ENCODE measurements at places on chromosomes 5 and 9.

DNA sequence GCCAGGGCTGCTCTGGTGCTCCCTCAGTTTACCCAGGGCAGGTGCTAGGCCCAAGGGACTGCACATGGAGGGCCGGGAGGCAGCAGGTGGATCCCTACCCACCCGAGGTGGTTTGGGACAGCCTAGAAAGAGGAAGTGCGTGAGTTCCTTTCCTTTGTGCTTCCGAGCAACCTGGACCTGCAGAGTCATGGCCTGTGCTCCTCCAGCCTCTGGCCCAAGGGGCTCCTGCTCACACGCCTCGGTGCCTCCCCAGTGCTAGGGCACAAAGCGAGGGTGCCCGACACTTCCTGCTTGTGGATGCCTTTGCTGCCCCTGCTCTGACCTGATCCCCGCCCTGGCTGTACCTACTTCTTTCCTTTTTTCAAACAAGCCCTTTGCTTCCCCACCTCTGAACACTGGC is 79.3 kb downstream of the RXRA start:
- DNase-seq, result no peak

GRCh38 chr5:10420932-10421331 is 20.7 kb upstream of the ROPN1L start:
- DNase-seq, result no peak

DNA sequence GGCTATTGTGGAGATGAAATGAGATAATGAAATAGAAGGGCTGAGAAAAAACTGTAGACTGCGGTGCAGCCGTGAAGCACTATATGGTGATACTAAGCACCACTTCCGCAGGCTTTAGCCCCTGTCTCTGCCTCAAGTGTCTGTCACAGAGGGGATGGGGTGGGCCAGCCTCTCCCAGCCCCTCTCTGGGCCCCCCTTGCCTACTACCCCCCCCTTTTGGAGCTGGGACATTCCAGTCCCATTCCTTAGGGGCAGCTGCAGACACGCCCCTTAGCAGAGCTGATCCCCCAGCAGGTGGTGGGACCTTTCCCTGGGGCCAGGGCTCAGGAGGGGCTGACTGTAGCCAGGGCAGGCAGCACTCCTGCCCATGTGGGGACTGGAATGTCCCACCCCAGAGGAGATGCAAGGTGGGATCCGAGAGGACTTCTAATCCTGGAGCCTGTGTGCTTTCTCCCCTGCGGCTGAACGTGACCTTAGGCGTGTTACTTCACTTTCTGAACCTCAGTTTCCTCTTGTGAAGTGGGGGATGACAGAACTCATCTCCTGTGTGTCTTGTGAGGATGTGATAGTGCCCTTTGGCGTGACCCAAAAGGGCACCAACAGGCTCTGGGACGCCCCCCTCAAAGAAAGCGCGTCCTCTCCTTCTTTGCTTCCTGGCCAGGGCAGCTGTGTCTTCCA is 1.9 kb downstream of the N4BP3 start:
- DNase-seq, result no peak

- no peak for DNase-seq
These were observed 216.6 kb downstream of the TSSK1B start for GRCh38 chr5:113218200-113218599.

GRCh38 chr5:82365744-82366228 is 87.6 kb upstream of the RPS23 start:
- no peak for DNase-seq

DNA sequence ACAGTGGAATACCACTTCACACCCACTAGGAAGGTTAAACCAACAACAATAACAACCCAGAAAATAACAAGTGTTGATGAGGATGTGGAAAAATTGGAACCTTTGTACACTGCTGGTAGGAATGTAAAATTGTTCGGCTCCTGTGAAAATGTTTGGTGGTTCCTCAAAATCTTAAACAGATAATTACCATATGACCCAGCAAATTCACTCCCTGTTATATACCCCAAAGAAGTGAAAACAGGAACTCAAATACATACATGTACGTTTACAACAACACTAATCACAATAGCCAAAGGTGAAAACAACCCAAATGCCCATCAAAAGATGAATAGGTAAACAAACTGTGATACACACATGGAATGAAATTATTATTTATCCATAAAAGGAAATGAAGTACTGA is 178.5 kb upstream of the PHYKPL start:
- DNase-seq, result no peak

DNA sequence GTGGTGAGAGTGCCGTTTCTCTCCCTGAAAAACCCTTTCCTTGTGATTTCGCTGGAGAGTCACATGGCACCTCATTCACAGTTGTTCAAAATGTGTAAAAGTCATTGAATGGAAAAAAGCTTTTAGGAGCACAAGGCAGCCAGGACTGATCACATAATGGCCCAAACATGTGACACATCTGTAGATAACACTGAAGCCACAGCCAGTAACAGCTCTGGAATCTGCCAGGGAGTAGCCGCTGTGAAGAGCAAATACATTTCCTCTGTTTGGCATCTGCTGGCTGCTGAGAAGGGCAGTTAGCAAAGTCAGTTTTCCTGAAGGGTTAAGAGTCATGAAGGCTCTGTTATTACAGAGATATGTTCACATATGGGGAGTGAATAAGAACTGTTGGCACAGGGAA is 271.8 kb downstream of the NNT start:
- DNase-seq, result no peak

- no peak for DNase-seq
These were observed 1.5 kb downstream of the FAM78A start for GRCh38 chr9:131274674-131275331.

GRCh38 chr9:97039514-97039860 is 545 bp upstream of the CTSV start:
- no peak for DNase-seq

DNA sequence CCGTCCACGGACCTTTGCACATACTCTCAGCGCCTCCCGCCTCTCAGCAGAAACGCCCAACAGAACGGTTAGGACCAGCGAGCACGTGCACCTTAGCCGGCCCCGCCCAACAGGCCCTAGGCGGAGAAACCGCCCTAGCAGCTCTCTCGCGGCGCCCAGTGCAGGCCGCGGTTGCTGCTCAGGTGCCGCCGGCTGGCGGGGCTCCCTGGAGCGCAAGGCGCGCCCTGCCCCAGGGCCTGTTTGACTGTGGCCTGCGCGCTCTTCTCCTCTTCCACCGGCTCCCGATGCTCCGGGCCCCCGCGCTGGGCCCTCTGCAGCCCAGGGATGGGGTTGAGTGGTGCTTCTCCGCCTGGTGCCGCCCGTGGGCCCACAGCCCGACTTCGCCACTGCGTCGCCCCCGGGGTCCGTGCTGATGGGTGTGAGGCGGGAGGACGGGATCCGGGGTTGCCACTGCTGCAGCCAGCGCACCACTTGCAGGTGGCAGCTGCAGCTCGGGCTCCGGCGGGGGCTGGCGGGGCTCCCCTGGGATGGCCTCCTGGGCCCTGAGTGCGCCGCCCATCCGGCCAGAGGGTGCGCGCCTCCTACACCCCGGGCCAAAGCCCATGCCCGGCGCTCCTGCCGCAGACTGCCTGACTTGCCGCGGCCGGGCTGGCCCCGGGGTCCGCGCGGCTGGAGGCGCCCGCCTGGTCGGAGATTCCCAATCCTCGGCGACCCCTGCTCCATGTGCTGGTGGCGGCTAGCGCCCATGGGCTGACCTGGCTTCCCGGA is 1889.4 kb upstream of the CDH9 start:
- DNase-seq, result no peak

DNA sequence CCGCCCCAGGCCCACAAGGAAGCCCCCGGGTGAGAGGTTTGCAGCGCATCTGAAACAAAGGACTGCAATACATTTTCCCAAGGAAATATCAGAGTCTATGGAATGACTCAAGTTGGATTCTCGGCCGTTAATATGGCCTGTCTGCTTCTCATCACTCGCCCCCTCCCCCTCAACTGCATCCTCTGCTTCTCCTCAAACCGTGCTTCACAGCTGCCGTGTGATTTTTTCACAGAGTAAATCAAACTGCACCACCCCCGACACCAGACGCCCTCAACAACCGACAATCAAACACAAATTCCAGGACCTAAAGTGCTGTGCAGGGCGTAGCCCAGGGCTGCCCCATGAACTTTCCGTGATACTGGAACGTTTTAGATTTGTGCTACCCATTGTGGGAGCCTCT is 176.9 kb downstream of the ROR2 start:
- no peak for DNase-seq

DNA sequence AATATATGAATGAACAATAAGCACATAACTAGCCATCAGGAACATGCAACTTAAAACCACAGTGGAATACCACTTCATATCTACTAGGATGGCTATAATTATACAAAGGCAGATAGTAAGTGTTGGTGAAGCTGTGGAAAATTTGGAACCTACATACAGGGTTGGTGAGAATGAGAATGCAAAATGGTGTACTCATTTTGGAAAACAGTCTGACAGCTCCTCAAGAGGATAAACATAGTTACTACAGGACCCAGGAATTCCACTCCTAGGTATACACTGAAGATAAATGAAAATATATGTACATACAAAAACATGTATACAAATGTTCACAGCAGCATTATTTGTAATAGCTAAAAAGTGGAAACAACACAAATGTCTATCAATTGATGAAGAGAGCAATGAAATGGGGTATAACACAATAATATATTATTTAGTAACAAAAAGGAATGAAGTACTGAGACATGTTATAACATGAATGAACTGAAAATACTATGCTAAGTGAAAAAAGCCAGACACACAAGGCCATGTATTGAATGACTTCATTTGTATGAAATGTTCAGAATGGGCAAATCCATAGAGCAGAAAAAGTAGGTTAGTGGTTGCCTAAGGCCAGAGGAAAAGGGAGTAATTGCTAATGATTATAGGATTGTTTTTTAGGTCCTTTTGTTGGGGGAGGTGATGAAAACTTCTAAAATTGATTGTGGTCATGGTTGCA is 31.2 kb upstream of the CDK5RAP2 start:
- DNase-seq, result no peak

GRCh38 chr5:172477466-172477865 is 23.1 kb upstream of the SH3PXD2B start:
- no peak for DNase-seq

GRCh38 chr5:90285581-90285980 is 124.0 kb downstream of the CETN3 start:
- DNase-seq, result no peak

DNA sequence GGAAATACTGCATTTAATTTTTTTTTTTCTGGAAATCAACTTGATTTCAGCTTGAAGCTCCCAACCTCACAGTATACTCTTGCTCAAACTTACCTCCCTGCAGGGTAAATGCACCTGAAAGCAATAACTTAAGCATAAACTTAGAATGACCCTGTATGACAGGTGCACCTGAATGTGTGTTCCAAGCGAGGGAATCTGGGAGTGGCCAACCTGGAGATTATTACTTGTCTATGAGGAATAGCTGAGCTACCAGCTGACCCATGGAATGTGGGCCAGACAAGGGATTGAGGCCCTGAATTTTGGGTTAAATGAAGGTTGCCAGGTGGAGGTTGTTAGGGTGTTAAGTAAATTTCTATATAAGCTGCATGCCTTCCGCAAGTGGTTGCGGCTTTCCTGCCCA is 140.6 kb downstream of the OSTF1 start:
- no peak for DNase-seq

- DNase-seq, result no peak
These were observed 10.0 kb upstream of the P4HA2 start for GRCh38 chr5:132237670-132238069.

DNA sequence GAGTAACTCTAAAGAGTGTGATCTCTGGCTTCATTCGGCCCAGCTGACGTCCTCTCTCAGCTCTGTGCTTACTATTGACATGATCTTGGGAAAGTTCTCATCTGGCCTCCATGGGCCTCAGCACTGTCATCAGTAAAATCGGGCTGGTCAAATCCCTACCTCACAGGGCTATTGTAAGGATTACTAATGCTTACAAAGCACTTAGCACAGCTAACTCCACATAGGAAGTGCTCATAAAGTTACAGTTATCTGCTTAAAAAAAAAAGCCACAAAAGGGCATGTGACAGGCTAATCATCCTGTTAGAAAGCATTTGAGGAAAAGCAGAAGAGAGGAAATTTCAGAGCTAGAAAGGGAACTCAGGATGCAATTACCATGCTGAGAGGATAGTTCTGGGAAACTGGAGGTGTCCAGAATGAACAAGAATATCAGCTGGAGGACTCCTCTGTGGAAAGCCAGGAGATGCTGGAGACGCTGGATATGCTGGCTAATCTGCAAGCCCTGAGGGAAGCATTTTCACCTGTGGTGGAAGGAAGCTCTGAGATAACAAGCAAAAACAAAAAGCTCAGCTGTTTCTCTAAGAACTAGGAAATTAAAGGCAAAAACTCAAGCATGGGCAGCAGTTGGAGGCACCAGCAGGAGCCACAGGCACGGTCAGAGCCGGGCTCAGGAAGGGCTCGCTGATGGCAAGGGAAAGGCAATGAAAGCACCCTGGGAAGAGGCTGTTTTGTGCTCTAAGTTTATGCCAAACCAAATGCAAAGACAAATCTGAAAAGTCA is 4.4 kb upstream of the BHMT start:
- DNase-seq, result no peak

- no peak for DNase-seq
These were observed 78.3 kb downstream of the PARP8 start for GRCh38 chr5:50744776-50745175.

DNA sequence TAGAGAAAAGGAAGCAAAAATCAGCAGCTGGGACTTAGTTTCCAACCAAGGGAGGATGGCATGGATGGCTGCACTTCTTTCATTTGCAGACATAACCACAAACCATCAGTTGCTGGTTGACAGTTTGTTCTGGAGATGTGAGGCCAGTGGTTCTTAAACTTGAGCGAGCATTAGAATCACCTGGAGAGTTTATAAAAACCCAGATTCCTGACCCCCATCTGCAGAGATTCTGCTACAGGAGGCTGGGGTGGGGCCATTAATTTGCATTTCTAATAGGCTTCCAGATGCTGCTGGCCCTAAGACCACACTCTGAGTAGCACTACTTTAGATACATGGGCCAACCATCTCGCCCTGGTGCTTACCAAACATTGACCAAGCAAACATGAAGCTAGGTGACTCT is 60.8 kb downstream of the MARCHF3 start:
- no peak for DNase-seq

- DNase-seq, result no peak
These were observed 22.9 kb upstream of the CMYA5 start for GRCh38 chr5:79666758-79667157.

GRCh38 chr9:22044583-22044982 is 35.5 kb upstream of the CDKN2B start:
- no peak for DNase-seq

DNA sequence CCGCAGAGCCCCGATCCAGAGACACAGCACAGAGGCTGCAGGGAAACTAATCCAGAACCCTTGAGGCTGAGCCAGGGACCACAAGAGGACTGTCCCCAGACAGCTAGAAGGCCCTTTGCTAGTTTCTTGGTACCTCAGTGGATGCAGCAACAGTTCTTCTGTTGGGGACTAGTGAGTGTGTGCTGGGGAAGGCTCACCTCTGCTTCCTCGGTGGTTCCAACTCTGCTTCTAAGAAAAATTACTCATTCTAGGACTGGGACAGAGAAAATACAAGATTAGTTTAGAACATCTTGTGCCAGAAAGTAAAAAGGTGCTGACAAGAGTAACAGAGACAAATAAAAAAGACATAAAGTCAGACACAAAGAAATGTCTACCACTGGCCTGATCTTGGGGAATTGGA is 19.5 kb upstream of the ZNF484 start:
- DNase-seq, result no peak

Measured in NCI-H1105 treated with DMSO at 0.1 percent for 48 hours (cell line).